ENCODE measurements at places on chromosomes 1 and 21.

- DNase-seq: no peak
Measured at GRCh38 chr21:28458446-28458845, 534.2 kb downstream of the LTN1 start.

- DNase-seq: peak; percentile 33
Measured at GRCh38 chr1:7219031-7219430, 433.8 kb downstream of the CAMTA1 start.

DNA sequence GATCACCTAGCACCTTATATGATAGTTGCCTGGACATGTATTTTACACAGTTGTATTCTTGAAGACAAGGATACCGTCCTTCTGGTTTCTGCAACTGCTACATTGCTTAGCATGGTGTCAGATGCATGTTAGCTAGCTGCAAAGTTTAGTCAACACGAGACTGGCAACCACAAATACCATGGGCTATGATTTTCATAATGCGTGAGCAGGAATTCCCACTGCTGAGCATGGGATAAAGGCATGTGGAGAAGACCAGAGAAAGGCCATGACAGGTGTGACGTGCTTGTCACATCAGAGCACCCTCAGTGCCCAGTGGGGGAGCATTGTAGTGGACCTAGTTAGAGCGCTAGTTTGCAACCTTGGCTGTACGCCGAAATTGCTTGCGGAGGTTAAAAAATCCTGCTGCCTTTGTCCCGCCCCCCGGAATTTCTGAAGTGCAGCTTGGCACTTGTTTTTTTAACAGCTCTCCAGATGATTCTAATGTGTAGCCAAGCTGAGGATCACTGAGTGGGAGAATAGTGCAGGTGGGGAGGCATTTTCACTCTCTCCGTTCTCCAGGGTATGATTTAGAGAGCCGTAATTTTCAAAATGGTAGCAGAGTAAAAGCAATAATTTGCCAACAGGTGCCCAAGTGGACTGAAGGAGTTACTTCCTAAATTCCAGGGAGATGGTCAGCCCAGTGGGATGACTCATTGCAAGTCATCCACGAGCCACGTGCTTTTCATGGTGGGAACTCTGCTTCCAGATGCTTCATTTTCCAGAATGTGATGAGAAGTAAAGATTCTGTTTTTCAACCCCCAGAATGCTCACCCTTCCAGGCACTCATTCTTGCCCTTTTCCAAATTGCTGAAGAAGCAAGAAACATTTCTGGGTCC is 81.0 kb downstream of the CNIH3 start:
- DNase-seq: no peak

- DNase-seq: no peak
Measured at GRCh38 chr21:42794551-42794950, 84.8 kb downstream of the WDR4 start.

DNA sequence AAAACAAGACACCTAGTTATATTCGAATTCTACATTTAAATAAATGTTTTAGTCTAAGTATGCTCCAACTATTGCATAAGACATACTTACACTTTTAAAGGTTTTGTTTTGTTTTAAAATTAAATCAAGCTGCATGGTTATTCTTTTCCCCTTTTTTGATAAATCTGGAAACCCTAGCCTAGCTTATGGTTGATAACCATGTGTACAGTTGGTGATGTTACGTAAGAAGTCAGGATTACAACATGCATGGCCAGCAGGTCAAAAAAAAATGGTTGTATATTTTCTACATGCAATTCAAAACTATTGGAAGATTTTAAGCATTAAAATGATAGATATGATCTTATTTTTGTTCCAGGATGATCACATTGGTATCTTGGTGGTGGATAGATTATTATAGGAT is 1600.6 kb downstream of the PLA2G4A start:
- DNase-seq: no peak

DNA sequence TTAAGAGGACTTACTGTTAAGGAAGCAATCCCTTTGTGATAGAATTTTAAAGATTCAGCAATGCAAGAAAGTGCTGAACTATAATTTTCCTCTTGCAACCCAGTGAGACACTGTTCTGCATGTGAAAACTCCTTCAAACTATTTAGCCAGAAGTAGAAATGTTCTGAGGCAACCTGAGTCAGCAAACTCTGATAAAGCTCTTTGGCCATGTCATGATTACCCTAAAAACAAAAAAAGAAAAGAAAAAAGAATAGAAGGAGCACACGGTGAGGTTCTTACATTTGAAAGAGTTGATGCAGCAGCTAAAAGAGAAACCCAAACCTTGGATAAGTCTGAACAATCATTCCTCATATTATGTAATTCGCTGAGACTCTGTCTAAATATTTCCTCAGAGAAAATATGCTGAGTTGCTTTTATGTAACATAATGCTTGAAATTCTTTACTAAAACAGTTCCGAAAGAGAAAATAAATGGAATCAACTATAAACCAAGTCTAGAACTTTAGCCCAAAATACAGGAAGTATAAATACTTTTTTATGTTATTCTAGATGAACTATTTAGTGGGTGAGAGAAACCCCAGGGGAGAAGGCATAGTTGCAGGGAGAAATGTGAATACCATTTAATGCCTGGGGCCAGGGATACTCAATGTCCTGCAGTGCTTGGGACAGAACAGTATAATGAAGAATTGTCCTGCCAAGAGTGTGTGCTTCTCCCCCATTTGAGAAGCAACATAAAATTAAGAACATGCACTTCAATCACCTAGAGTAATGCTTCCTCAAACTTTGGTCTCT is 60.0 kb downstream of the INTS7 start:
- no peak for DNase-seq

DNA sequence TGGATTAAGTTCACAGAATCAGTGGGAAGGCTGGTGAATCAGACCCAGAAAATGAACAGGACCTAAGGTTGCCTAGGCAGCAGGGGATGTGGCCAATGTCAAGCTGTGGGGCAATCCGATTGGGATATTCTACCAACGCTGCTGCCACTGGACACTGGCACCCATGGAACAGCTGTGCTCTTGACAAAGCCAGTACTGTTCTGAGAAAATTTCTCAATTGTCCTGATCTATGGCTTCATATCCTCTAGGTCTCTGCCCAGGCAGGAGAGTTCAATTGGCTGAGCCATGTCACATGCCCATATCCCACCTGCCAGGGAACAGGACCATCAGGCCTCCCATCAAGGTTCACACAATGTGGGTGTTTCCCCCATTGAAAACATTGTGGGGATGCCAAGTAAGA is 6.2 kb downstream of the TACSTD2 start:
- DNase-seq: no peak

- DNase-seq: no peak
Measured at GRCh38 chr21:35257413-35257812, 208.3 kb upstream of the RUNX1 start.

- no peak for DNase-seq
Measured at GRCh38 chr1:186016856-186017255, 282.7 kb downstream of the HMCN1 start.

DNA sequence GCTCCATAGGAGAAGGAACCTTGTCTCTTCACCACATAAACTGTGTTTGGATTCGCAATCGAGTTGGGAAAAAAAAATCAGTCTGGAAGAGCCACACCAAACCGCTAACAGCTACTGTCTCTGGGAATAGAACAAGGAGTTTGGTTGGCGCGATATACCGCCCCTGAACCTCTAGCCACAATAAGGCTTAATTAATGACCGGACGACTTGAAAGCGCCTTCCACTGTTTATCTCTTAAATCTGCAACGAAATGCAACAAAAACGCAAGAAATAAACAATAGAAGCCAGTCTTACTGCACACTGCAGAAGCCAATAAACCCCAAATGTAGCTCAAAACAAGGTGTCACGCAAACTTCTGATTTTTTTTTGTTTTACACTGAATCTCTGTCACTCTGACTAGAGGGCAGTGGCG is 10.9 kb downstream of the BTBD19 start:
- DNase-seq: no peak

- DNase-seq: no peak
Measured at GRCh38 chr1:238476841-238477240, 586.1 kb upstream of the ZP4 start.

- no peak for DNase-seq
Measured at GRCh38 chr1:55069280-55069679, 29.9 kb downstream of the PCSK9 start.

- DNase-seq: no peak
Measured at GRCh38 chr1:162003061-162003829, 20.4 kb downstream of the OLFML2B start.

DNA sequence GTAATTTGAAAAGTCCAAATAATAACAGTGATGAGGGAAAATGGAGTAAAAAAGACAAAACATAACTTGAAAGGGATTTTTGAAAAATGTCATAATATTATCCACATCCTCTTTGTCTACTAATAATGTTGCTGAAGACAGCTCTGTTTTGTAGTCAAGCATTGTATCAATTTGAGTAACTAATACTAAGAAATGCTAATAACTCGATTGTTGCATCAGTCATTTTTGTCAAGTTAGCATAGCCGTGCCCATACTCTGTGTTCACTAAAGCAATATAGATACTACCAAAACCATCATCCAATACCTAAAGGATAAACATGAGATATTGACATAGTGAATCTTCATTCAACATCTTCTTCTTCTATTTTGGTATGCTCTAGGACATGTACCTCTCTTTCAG is 17.3 kb downstream of the PDC start:
- no peak for DNase-seq

DNA sequence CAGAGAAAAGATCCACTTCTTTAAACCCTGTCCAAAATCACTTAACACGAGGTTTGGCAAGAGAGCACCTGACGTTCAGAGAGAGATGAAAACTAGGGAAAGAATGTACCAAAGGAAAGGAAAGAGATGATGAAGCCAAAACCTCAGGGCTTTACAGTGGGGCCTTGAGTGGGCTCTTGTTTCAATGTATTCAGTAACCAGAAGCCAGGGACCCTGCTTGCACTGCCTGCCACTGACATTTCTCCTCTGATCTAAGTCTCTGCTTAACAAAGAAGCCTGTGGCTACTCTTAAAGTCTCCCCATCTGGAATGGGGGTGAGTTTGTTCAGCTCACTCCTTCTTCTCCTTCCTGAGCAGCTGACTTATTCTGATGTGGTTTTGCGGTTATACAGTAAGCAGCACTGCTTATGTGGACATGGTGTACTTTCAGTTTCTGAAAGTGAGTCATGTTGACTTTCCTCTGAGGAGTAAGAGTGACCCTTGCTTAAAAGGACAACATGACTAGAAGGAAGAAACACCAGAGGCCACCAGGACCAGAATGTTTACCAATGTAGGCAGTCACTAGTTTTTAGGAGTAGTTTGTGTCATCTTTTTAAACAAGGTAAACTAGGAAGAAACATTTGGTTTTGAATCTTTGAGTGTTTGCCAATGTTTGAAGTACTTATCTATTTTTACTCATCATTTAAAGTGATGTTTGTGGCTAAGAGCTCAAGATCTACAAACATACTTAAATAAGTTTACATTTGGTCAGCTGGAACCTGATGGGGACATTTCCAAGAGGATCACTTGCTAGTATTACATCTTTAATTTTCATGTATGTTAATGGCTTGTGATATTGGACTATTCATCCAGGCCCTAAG is 87.4 kb downstream of the FASLG start:
- no peak for DNase-seq

DNA sequence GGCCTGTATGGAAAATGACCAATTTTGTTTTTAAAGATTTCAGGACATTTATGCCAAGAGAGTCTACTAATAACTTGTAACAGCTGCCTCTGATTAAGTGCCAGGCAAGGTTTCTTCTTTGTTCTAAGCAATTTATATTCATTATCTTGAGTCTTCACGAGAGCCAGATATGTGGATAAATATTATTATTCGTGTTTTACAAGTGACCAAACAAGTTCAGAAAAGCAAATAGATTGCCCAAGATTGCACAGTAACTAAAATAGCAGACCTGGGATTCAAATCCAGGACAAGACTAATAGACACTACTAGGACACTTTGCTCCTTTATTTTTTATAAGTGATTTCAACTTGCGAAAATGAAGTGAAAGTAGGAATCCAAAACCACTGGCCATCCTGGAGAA is 30.1 kb upstream of the DPT start:
- DNase-seq: no peak

DNA sequence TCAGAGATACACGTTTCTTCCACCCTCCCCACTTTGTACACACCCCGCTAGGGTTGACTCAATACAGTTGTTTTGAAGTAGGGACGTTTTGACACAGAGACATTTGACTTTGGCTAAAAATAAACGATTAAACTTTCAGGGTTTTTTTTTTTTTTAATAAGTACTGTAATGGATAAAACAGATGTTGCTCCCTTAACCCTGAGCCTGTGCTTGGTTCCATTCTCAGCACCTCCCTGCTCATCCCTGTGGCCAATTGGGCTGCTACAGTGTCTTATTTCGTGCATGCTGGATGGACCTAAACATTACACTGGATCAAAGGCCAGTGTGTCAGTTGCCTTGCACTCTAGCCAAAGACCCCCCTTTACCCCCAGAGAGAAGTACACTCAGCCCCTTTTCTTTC is 16.9 kb downstream of the GRHL3 start:
- no peak for DNase-seq

DNA sequence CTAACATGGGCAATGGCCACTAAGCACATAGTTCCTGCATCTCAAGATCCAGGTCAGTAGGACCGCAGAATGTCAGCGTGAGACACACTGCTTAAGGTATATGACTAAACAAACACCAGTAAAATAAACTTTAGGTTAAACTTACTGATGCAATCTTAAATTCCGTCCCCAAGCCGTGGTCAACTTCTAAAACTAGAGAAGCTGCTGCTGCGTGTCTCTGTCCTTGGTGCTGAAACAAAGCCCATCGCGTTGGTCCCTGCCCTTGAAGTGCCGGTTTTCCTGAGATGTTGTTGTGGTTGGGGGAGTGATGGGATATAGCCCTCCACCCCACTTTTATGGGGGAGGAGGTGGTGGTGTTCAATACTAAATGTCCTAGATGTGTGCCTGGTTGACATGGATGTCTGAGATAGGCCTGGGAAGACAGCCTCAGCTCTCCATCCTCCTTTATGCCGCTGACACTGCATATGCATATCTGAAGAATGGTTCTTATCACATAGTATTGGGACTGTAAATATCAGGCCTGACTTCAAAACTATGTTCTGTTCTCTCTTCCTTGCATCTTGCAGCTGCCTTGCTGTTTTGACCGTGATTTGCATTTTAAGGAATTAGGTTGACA is 72.0 kb upstream of the KCNA3 start:
- no peak for DNase-seq

- no peak for DNase-seq
Measured at GRCh38 chr1:85317560-85317959, 41.1 kb upstream of the BCL10 start.

DNA sequence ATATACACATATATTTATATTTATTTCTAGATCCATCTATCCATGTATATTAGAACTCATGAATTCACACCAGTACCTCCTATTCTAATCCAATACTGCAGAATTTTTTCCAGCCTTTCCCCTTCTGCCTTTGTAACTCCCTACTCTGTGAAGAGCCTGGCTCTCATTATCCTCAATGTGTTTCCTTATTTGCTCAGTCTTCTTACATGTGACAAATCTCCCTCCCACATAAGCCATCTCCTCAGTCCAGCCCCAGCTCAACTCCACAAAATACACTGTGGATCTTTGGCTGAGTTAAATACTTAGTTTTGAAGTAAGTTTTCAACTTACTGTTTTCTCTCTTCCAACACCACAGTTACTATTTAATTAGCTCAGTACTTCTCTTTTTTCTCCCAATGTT is 45.7 kb downstream of the ATP5PO start:
- DNase-seq: no peak

GRCh38 chr1:189524501-189524900 is 953.2 kb downstream of the BRINP3 start:
- no peak for DNase-seq

GRCh38 chr1:6530504-6531160 is 23.7 kb downstream of the NOL9 start:
- DNase-seq: no peak

GRCh38 chr1:182686446-182686845 is 2.1 kb upstream of the RGS8 start:
- DNase-seq: no peak

Data from COR-L47 (cell line).